ENCODE measurements at places on chromosomes 1 and 21.

DNA sequence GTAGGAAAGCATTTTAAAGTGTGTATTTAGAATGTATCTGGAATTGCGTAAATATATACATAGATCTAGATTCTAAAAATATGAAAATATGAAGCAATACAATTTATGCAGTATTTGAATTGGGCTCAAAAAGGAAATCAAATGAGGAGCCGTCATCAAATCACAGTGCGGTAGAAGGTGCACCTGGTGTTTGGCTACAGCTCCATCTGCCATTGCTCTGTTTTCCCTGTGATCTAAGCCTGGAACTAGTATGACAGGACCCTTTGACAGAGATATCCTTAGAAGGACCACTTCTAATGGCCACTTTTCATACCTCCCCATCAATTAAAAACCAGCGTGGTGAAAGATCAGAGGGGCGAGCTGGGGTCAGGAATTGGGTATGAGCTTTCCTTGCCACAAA is 202.6 kb downstream of the NFIA start:
- no peak for DNase-seq

GRCh38 chr1:109266965-109267364 is 16.0 kb downstream of the PSRC1 start:
- no peak for DNase-seq

GRCh38 chr21:45286671-45287437 is 841 bp downstream of the POFUT2 start:
- no peak for DNase-seq

GRCh38 chr1:201419746-201420607 is 1.6 kb downstream of the TNNI1 start:
- DNase-seq, result no peak

GRCh38 chr1:53967409-53968124 is 21.4 kb downstream of the LRRC42 start:
- no peak for DNase-seq

DNA sequence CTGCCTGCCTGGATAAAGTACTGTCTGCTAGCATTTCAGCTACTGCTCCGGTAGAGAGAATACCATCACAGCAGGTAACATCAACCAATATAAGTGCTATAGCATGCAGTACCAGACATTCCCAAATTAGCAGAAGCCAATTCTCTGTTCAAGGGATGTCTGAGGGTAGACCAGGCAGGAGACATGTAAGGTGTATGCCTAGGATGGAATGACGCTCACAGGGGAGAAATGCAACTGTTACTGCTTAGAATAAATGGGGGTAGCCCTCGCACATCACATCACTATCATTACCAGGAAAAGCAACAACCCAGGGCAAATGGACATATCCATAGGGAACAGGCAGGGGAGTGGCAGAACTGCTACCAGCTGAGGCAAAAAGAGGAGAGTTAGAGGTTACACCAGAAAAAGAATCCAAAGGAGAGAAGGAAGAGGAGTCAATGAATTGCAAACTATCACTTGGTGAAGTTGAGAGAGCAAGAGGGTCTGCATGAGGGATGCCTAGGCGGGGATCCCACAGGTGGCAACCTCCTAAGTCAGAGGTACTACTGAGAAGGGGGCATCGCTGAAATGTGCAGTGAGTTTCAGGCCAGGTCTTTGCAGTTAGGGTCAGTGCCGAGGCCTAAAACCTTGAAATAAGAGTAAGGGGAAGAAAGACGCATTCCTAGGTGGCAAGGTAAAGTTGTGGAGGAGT is 1.1 kb downstream of the UBE2Q1 start:
- no peak for DNase-seq

DNA sequence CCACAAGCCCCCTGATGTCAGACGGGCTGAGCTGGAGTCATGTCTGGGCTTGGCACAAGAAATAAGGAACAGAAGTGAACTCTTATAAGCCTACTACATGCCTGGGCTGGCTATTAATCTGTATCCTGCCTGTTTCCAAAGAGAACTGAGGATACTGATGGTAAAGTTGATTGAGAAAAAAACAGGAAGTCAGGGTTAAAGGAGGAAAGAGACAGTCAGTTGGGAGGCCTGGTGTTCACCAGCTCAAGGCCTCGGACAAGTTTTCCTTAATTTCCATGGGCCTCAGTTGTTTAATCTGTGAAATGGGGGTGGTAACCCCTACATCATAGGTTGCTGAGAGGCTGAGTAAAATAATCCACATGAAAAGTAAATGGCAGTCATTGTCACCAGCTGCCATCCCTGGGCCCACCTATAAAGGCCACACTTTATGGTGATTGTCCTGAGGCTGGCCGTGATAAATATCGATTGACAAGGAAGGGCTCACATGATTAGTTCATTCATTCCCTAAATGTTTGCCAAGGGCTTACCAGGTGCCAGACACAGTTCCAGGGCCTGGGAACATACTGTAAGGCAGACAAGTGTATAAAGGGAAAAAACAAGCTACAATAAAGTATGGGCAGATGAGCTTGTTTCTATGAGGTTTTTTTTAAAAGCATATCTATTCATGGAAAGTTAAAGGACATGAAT is 2.8 kb downstream of the ALDH4A1 start:
- DNase-seq, result no peak

DNA sequence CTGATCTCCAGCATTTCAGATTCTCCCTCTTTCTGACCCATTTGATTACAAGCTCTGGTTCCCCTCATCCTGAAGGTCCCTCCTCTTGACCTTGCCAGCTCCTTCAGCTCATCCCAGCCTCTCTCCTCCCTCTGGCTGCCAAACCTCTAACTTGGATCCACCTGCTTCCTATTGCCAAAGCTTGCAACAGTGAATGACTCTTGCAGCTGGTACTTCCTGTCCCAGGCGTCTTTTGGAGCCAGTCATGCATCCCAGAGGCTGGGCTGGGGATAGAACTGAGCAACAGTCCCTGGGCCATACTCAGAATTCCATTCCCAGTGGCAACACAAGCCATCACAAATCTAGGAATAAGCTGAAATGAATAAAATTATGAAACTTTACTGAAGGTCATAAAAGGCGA is 27.7 kb upstream of the SPOCD1 start:
- DNase-seq, result no peak

GRCh38 chr1:234934611-234935033 is 194.0 kb downstream of the TOMM20 start:
- no peak for DNase-seq

DNA sequence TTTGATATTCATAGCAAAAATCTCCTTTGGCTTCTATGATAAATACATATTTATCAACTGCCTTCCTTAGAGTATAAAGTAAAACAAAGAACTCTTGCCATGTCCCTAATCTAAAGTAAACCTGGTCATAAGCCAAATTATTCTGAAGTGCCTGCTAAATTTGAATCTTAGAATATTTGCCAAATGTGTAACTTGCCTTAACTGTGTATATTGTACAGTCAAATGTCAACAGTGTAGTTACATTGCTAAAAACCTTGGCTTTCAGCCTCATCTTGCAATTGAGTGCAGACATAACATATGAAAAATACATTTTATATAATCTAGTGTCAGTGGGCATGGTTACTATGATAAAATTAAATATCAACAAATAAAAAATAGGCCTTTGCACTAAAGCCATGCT is 583.4 kb upstream of the ADAMTS5 start:
- no peak for DNase-seq

DNA sequence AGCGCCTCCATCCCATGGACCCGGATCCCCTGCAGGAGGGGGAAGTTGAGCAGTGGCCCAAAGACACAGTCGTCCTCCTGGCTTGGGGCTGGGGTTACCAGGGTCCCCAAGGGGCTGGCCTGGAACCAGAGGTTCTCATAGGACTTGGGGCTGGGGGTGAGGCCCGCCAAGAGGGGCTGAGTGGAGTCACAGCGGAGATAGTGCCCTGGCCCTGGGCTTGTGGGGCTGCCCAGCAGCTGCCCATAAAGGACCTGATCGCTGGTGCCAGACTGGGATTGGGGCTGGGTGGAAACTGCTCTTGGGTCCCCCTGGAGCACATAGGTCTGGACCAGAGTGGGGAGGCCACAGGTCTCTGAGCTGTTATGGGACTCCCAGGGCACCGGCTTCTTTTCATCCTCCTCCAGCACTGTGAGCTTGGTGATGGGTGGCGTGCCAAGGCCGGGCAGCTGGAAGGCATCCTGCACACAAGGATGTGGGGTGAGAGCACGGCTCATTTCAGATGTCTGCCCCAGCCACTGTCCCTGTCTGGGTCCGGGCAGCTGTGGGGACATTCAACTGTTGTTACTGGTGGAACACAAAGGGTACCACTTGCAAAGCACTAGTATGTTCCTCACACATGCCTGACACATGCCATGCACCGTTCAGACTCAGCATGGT is 2.3 kb upstream of the MRPS15 start:
- no peak for DNase-seq

- DNase-seq, result no peak
Measured at GRCh38 chr1:31768407-31768907, 4.3 kb upstream of the ADGRB2 start.

DNA sequence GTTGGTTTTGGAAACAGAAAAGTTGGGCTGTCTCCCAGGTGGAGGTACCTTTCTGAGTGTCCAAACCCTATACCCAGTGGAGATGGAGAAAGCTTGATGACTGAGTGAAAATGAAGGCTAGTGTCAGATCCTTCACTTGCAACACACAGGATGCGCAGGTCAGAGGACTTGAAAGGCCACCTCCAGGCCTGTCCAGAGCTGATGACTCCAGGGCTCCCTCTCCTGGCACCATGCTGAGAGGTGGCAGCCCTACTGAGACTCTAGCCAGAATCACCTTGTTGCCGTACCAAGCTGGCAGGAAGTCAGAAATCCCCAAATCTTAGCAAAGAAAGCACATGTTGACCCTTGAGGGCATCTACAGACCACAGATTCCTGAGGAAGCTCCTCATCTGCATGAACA is 16.4 kb downstream of the KNCN start:
- DNase-seq, result no peak

Data from mesothelial cell of epicardium (in vitro differentiated cells).